ENCODE measurements at places on chromosomes 1 and 21.

- DNase-seq, result no peak
Measured at GRCh38 chr1:33157131-33157530, 24.7 kb downstream of the TRIM62 start.

DNA sequence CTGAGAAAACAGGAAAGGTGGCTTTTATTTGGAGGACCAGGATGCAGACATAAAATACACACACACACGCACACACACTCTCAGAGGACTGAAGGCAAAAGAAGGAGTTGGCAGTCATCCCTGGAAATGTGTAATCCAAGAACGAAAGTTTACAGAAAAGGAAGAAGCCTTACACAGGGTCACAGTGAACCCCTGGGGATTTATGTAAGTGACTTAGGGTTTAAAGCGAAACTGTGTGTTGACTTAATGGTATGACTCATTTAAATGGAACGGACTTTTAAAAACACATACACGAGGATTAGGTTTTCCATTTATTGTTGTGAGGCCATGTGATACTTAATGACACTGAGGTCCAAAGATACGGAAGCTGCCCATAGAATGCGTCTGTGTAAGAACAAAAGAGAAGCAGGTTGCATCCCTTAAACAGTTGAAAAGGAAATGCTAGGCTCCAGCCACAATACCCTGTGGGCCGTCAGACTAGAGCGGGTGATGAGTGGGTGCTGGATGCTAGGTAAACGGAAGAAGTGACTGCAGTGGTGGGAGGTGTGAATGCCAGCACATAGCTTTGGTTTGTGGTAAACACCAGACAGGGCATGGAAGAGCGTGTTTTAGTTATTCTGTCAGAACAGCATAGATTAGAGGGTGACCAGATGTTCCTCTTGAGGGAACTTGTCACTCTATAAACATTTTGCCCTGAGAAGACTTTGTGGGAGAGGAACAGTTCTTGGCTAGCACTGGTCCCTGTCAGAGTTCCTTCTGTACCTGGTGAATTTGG is 21.6 kb upstream of the BCL10 start:
- DNase-seq, result peak; percentile 70

DNA sequence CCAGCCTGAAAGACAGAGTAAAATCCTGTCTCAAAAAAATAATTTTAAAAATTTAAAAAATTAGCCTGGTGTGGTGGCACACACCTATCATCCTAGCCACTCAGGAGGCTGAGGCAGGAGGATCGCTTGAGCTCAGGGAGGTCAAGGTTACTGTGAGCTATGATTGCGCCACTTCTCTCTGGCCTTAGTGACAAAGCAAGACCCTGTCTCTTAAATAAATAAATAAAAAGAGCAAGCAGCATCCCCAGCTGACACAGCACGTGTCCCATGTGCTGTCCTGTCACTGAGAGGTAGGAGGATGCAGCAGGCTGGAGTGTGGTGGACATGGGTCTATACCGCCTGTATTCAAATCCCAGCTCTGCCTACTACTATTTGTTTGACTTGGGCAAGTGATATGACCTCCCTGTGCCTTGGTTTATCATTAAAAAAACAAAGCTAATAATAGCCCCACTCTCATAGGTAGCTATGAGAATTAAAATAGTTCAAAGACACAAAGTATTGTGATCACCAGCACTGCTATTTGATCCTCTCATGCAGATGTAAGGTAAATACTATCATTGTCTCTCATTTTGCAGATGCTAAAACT is 22.2 kb upstream of the ECE1 start:
- no peak for DNase-seq

- DNase-seq, result no peak
Measured at GRCh38 chr1:160097151-160097910, 1.1 kb downstream of the IGSF8 start.

Data from activated gamma-delta T cell treated with anti-CD3 and anti-CD28 coated beads, Interleukin-2, amount 50 U/mL, for 16 hours (primary cell).